PC-9 (cell line): ENCODE measurements at places on chromosomes 4 and X.

DNA sequence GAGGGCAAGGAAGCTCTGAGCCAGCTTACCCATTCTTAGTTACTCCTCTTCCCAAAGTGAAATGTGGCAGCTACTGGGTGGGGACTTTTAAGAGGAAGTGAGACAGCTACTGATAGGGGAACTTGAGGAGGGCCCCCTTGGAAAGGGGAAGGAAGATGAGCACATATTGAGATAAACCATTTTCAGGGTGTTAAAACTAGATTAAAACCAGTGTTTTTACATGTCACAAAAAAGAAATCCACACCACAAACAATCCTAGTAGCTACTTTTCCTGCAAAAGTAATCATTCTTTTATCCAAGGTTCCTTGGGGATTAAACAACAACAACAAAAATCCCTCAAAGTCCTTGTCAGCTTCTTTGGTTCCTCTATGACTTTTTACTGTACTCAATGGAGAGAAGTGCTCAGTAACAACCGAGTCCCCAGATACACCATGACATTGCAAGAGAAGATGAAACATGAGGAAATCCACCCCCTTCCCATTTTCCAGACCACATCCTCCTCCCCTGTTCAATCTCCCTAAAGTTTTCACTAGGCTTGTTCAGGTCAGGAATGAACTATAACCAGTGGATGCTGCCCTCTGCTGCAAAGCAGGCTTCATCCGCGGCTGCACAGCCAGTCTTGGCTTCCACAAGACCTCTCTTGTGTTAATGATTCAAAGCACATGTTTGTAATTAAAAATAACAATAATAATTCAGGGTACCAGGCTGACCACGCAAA is 113.5 kb upstream of the TMEM164 start:
- no peaks in the 10 kb centered on the region for H3K36me3 ChIP-seq
- no peak for DNase-seq
- H3K27me3 ChIP-seq: no peaks in the 10 kb centered on the region
- H3K4me3 ChIP-seq: no peak overlapping the region

DNA sequence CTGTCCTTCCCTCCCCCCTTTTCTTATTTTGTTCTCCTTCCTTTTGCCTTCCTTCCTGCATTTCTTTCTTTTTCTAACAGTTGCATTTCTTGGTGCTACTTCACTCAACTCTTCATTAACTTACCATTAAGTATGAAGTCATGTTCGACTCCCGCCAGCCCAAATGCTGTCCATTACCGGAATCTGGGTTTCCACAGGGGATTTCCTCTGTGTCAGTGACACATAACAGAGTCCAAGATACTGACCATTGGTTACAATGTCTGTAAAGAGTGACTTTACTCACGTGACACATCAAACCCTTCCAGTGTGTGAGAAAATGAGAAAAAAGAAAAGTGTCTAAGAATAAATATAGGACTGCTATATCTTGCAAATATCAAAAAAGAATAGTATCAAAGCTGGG is 500.0 kb upstream of the FRG1 start:
- H3K4me3 ChIP-seq: no peak overlapping the region
- H3K27me3 ChIP-seq: no peaks in the 10 kb centered on the region
- no peaks in the 10 kb centered on the region for H3K36me3 ChIP-seq
- no peaks in the 10 kb centered on the region for H3K4me1 ChIP-seq

DNA sequence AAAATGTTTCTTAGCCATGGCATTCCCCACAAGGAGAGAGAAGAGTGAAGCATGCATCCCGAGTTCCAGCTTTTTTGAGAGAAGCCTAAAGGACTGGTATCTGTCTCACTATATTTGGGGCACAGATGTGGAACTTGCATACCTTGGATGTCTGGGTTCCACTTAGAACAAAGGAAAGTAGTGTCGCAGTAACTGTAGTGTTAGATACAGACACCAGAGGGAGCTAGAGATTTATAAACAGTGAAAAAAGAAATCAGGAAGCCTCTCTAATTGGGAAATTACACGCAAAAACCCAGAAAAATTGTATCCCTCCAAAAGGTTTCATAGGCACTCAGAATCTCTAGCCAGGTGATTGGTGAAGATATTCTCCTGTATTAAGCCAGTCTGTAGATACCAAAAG is 34.4 kb downstream of the AGTR2 start:
- H3K27me3 ChIP-seq: no peaks in the 10 kb centered on the region

- no peaks in the 10 kb centered on the region for H3K4me1 ChIP-seq
- no peak overlapping the region for H3K27ac ChIP-seq
- H3K4me3 ChIP-seq: no peak overlapping the region
These were observed 253.8 kb upstream of the DMD start for GRCh38 chrX:33465137-33465536.
